Thoracic aorta (tissue), 2 donors: ENCODE measurements at places on chromosomes 16 and 17. TPM values are rescaled to one million over a fixed set of nuclear protein-coding genes. Genes with fewer than 3 reads are reported as not detected.

C1QTNF1 gene
- 445 TPM for total RNA-seq

DNA sequence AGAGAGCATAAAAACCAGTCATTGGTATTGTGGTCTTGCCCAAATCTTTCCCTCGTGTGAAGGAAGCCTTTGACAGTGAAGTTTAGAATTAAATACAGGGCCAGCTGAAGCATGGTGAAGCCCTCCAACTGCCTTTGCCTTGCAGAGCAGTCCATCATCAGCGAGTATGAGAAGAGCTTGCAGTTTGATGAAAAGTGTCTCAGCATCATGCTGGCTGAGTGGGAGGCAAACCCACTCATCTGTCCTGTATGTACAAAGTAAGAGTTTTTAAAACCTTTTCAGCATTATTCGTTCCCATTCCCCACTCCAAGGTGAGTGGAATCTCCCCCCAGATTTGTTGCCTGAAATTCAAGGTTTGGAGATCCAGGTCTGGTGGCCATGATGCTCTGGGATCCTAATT is 5.8 kb downstream of the RPAIN start:
- H3K36me3 ChIP-seq: peaks cover 40% of the 10 kb centered on the region
- H3K4me1 ChIP-seq: peaks cover 8% of the 10 kb centered on the region
- no peak overlapping the region for H3K27ac ChIP-seq
- H3K4me3 ChIP-seq: no peak overlapping the region

DNA sequence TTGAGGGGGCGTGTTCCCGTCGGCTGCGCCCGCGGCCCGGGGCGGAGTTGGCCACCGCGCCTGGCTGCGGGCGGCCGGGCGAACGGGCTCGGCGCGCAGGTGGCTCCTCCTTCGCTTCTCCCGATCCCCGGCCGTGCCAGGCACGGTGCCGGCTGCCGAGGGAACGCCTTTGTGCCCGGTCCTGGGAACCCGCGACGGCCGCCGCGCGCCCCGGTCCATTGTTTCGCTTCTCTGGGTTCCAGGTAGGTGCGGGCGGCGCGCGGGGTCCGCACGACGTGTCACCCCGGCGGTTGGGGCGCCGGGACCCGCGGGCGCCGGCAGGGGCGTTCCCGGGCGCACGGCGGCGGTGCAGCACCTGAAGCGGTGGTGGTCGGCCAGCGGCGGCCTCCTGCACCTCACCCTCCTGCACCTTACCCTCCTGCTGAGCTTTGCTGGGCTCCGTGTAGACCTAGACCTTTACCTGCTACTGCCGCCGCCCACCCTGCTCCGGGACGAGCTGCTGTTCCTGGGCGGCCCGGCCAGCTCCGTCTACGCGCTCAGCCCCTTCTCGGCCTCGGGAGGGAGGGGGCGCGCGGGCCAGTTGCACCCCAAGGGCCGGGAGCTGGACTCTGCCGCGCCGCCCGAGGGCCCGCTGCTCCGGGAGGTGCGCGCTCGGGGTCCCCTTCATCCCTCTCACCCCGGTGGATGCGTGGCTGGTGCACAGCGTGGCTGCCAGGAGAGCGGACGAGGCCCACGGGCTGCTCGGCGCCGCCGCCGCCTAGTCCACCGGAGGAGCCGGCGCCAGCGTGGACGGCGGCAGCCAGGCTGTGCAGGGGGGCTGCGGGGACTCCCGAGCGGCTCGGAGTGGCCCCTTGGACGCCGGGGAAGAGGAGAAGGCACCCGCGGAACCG is 99.9 kb downstream of the EFCAB13 start:
- H3K4me1 ChIP-seq: peaks cover 15% of the 10 kb centered on the region
- H3K27ac ChIP-seq: no peak overlapping the region
- no peaks in the 10 kb centered on the region for H3K36me3 ChIP-seq
- no peak for DNase-seq
- peak overlapping the region; percentile 78 for H3K4me3 ChIP-seq
- no peaks in the 10 kb centered on the region for H3K27me3 ChIP-seq

GRCh38 chr16:86966777-86967176 is 350.4 kb downstream of the C16orf95 start:
- no peaks in the 10 kb centered on the region for H3K36me3 ChIP-seq
- no peak overlapping the region for H3K27ac ChIP-seq
- DNase-seq: no peak

GRCh38 chr17:82894389-82894788 is 54.6 kb upstream of the ZNF750 start:
- H3K4me1 ChIP-seq: no peaks in the 10 kb centered on the region
- no peaks in the 10 kb centered on the region for H3K27me3 ChIP-seq
- DNase-seq: no peak
- no peak overlapping the region for H3K27ac ChIP-seq
- H3K36me3 ChIP-seq: no peaks in the 10 kb centered on the region

DNA sequence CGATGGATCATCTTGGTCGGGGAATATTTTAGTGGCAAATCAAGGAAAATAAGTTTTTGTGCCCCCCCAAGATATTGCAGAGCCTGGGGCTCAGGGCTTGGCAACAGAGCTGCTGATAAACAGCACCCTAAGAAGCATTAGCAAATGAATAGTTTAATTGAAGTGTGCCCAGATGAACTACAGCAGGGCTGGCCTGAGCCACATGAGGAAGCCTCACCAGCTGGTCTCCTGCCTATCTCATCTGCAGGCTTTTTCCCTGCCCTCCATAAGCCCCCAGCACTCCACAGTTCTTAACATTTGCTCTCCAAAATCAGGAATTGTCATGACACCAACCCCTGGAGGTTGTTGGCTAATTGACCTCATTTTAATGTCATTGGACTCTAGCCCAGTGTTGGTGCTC is 480.2 kb downstream of the HS3ST3B1 start:
- H3K36me3 ChIP-seq: no peaks in the 10 kb centered on the region
- DNase-seq: no peak
- no peak overlapping the region for H3K27ac ChIP-seq
- H3K4me3 ChIP-seq: no peak overlapping the region
- no peaks in the 10 kb centered on the region for H3K27me3 ChIP-seq
- peaks cover under 1% of the 10 kb centered on the region for H3K4me1 ChIP-seq

DNA sequence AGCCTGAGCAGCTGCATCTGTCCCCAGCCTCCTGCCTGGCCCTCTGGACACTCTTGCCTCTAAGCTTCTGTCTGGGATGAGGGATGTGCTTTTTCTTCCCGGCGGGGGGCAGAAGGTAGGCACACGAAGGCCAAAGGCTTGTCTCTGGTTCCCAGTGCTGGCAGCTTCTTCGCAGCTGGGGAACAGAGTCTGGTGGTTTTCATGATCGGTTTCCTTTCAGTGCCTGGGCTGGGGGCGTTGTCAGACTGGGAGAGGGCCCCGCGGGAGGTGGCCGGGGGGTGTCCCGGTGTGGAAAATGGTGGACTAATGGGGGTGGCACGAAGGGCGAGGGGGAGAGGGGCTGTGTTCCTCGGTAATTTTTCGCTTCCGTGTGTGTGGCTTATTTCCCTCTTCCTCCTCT is 988 bp downstream of the RAP1GAP2 start:
- H3K4me3 ChIP-seq: no peak overlapping the region
- DNase-seq: no peak
- no peak overlapping the region for H3K27ac ChIP-seq
- H3K27me3 ChIP-seq: no peaks in the 10 kb centered on the region
- H3K4me1 ChIP-seq: no peaks in the 10 kb centered on the region
- no peaks in the 10 kb centered on the region for H3K36me3 ChIP-seq

DNA sequence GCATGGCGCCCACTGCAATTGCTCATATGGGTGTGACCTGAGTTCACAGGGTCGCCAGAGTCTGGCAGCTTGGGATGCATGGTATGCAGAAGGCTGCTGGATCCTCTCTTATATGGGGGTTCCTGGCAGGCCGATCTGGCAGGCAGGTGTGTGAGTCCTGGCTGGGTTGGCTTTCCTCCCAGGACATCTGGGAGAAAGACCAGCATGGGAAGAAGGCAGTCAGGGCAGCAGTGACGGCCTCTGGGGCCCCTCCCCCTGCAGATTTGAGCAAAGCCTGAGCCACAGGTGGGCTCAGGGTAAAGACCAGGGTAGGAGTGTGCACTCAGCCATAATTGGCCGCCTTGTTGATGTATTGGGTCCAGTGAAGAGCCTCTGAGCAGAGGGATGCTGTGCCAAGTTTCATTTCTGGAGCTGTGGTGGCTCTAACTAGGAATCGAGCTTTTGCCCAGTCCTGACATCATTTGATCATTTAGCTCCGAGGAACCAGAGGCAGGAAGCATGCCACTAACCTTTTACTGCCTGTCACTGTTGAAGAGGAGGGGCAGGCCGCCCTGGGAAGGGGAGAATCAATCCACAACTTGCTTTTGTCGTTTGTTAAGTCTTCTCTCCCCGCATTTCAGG is 174.3 kb downstream of the CCDC182 start:
- H3K4me1 ChIP-seq: peaks cover 41% of the 10 kb centered on the region
- no peak for DNase-seq
- H3K27ac ChIP-seq: peak overlapping the region; percentile 94
- H3K36me3 ChIP-seq: no peaks in the 10 kb centered on the region
- peak overlapping the region; percentile 10 for H3K4me3 ChIP-seq

SLFN11 gene
- 87.1 TPM for total RNA-seq

- no peaks in the 10 kb centered on the region for H3K36me3 ChIP-seq
- H3K4me1 ChIP-seq: peaks cover 37% of the 10 kb centered on the region
- no peaks in the 10 kb centered on the region for H3K27me3 ChIP-seq
- H3K27ac ChIP-seq: no peak overlapping the region
These were observed 17.9 kb upstream of the ATP2A3 start for GRCh38 chr17:3982113-3982512.

C17orf113 gene
- 0.21 TPM for total RNA-seq

DNA sequence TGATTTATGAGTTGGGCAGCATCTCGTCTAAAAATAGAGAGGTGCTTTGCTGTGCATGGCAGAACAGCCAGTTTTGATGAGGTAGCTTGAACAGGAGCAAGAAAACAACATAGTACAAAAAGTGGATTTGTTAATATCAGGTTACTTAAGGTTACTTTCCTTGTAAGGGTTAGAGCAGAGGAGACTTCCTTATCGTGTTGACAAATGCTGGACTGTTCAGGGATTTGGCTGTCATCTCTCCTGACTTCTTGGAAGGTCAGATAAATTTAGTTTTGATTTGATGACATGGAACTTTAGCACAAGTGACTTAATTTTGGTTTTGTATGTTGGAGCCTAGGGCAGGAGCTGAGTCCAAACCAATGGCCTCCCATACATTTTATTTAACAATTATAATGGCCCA is 163.9 kb upstream of the ELAC2 start:
- H3K27ac ChIP-seq: no peak overlapping the region
- no peaks in the 10 kb centered on the region for H3K27me3 ChIP-seq
- H3K36me3 ChIP-seq: no peaks in the 10 kb centered on the region
- no peaks in the 10 kb centered on the region for H3K4me1 ChIP-seq
- no peak overlapping the region for H3K4me3 ChIP-seq
- DNase-seq: no peak

DNA sequence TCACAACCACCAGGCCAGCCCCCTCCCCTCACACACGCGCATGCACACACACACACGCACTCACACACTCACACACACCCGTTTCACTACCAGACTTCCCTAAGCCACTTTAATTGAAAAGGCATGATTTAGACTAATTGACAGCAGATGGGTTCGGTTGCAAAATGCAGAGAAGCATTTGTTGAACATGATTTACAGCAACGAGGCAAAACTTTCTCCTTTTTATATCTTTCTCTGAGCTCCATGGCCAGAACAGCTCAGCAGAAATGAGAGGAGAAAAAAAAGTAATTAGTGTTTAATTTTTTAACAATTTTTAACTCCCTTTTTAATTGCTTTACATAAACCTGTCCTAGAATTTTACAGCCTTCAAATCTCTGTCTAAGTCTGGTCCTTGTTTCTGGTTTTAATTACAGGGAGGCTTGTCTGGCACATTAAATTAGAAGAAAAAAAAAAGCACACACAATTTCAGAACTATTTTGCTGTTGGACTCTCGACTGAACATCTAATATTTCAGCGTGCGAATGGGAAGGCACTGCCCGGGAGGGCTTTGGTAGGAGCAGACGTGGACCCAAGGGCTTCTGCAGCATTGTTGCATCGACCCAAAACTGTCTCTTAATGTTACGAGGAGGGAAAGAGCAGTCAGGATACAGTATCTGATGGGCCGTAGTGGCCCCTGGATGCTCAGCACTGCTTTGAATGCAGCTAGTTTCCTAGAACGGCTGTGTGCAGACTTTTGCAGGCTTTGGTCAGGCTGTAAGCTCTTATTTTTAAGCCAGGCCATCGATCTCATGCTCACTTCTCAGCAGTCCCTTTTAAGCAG is 255.9 kb downstream of the SOX9 start:
- H3K36me3 ChIP-seq: no peaks in the 10 kb centered on the region
- no peak overlapping the region for H3K27ac ChIP-seq
- H3K27me3 ChIP-seq: no peaks in the 10 kb centered on the region
- H3K4me3 ChIP-seq: no peak overlapping the region
- no peaks in the 10 kb centered on the region for H3K4me1 ChIP-seq
- DNase-seq: no peak

DNA sequence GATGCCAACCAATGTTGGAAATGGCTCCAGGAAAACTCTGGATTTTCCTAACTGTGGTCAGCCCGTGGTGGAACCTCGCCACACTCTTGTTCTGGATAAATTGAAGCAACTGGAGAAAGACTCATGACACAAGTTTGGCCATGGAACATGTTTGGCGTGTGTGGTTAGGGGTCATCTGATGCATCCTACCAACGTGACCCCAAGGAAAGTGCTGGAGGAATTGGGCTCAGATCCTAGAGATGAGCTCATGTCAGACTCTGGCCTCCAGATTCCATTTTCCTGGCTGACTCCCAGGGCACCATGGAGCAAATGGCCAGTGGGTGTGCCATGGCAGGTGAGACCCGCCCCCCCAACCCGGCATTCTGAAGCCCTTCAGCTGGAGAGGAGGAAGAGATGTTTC is 58.5 kb downstream of the CACNG5 start:
- H3K27ac ChIP-seq: no peak overlapping the region
- no peak for DNase-seq
- H3K36me3 ChIP-seq: no peaks in the 10 kb centered on the region

DNA sequence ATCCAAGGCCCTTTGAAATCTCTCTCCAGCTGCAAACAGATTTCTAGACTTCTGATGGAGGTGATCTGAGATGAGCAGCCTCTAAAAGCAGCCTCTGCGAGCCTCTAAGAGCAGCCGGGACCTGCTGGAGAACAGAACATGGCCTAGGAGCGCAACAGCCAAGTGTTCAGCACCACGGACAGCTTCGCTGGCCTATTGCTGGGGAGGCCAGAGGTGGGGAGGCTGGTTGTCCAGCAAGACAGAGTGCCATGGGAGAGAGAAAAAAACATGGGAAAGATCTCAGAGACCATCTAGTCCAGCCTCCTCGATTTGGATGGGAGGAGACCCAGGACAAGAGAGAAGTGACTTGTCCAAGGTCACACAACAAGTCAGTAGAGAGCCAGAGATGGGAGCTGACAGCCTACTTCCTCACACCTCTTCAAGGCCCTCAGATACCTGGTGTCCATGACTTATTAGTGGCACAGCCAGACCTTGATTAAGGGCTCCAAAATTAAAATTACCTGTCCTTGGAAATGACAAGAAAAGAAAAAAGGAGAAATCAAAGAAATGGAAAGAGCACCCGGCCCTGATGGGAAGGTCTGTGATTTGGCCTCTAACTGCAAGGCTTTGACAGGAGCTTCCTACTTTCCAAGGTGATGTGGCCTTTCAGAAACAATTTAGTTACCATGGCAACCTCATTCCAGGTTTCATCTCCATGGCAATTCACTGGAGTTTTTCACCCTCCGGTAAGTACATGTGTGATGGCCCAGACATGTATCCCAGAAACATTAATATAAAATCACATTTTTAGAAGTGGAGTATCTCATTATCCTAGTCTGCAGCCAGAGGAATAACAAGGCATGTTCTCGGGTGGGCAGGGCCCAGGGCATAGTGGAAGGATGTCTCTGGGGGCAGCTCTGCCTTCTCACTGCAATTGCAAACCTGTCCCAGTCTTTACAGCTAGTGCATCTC is 14.5 kb downstream of the RPRML start:
- H3K4me1 ChIP-seq: no peaks in the 10 kb centered on the region
- H3K36me3 ChIP-seq: no peaks in the 10 kb centered on the region
- H3K27me3 ChIP-seq: no peaks in the 10 kb centered on the region
- DNase-seq: no peak
